ENCODE measurements at places on chromosomes 1 and 21. TPM values are rescaled to one million over a fixed set of nuclear protein-coding genes. Genes with fewer than 3 reads are reported as not detected.

DNA sequence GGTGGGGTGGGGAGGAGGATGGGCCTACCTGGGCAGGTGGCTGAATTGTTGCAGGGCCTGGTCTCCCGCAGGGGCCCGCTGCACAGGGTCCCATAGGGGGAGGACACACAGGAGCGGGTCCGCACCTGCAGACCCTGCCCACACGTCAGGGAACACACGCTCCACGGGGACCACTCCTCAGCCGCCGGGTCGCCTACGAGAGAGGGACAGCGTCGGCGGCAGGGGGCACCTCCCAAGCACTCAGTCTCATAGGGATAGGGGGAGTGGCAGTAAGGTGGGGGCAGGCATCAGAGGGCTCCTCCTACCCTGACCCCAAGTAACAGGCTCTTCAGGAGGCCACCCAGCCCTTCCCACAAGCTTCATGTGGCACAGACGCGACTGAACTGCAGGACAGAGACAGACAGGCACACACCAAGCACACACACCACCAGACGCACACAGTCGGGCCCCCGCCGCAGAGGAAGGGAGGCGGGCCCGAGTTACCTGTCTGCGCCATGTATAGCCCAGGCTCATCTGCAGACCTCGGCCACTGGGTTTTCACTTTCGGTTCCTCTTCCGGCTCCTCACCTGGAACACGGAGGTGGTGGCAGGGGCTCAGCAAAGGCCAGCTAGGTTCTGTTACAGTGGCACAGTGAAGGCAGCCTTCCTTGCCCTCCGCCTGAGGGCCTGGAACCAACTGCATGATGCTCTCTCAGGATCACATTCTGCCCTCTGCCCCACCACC is 19.8 kb downstream of the ADGRB2 start:
- DNase-seq: no peak

- no peak for DNase-seq
Measured at GRCh38 chr1:215749414-215749813, 182.3 kb downstream of the KCTD3 start.

ANKRD65 gene
- 1.6 TPM for total RNA-seq

SLC41A1 gene
- 59.9 TPM for total RNA-seq

Data from endodermal cell (in vitro differentiated cells).